Natural killer cell (primary cell): ENCODE measurements at places on chromosomes 4 and X.

DNA sequence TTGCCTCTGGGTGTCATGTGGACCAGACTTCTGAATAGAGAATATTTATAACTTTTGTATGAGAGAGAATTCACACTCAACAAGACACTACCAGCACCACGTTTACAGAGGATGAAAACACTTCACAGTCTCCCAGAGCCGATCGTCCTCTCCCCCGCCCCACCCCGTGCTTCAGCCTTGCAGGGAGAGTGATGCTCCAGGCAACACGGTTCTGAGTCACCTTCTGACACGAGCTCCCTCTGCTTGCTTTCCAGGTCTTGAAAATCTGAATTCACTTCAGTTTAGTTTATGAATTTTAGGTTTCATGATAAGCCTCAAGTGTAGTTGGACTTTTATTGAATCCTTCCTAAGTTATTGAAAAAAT is 59.8 kb downstream of the CPLX1 start:
- no peak for DNase-seq

GRCh38 chr4:5804656-5805055 is 88.2 kb downstream of the CRMP1 start:
- no peak for DNase-seq

DNA sequence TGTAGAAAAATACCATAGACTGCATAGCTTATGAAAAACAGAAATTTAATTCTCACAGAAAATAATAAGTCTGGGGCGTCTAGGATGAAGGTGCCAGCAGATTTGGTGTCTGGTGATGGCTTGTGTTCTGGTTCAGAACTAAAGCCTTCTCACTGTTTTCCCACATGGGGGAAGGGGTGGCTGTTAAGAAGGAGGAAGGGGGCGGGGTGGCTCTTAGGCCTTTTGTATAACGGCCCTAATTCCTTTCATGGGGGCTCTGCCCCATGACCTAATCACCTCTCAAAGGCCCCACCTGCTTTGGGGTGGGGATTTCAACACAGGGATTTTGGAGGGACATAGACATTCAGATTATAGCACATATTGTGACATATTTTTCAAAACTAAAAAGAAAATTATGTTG is 173.2 kb upstream of the TECRL start:
- DNase-seq, result no peak

GRCh38 chrX:45172890-45173289 is 27.8 kb downstream of the DIPK2B start:
- DNase-seq, result no peak

GRCh38 chr4:99665983-99666382 is 8.4 kb upstream of the C4orf54 start:
- no peak for DNase-seq

- no peak for DNase-seq
Measured at GRCh38 chr4:130485371-130485770, 1389.4 kb downstream of the C4orf33 start.

GRCh38 chr4:2537011-2537830 is 774 bp downstream of the FAM193A start:
- DNase-seq, result peak; percentile 73

GRCh38 chrX:130082244-130083106 is 27.8 kb downstream of the ELF4 start:
- DNase-seq, result peak; percentile 85

DNA sequence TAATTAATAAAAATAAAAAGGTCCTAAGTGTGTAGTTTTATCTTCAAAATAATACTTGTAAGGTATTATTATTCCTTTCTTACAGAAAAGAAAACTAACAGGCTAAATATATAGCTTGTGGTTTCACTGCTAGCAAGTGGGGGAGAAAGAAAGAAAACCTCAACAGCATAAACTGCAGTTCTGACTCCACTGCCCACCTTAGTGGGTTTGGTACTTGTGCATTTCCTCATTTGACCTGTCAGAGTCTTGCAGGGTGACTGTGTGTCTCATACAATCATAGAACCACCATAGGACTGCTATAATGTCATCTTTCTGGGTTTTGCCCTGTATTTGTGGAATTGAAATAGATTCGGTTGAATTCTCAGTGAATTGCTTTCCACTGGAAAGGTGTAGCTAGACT is 94.7 kb upstream of the PUDP start:
- DNase-seq, result no peak

DNA sequence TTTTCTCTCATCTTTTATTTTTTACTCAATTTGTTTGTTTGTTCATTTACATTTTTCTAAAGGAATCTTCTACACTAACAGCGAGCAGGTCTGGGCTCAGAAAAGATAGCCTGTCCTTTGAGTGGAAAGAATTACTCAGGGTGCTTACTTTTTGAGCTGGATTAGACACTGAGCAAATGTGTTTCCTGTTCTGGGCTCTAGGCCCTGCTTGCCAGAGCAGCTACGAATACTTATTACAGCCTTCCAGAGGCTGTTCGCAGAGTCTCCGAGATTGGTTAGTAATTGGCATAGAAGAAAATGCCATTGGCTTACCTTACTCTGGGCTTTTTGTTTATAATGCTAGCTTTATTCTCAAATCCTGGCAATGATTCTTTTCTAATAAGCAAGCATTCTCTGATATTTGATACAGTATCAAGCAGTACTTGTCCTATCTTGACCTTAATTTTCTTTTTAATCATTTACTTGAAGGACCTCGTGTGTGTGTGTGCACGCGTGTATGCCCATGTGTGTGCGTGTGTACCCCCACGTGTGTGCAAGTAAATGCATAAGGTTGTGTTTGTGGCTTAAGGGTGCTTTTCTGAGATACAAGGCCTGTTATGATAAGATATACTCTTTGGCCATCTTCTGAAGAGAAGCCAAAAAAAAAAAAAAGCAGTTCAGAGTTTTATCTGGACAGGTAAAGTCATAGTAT is 76.2 kb upstream of the GRXCR1 start:
- no peak for DNase-seq

DNA sequence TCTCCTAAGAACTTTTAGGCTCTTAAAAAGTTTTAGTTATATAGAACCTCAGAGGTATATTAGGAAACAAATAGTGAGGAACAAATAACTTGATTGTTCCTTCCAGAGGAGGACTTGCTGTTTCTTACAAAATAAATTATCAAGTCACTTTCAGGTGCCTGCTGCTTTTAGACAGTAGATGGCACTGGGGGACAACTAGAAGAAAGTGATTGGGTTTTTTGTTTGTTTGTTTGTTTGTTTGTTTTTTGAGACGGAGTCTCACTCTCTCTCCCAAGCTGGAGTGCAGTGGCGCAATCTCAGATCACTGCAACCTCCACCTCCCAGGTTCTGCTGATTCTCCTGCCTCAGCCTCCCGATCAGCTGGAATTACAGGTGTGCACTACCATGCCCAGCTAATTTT is 35.4 kb upstream of the CDKL5 start:
- no peak for DNase-seq

GRCh38 chr4:6415031-6415705 is 57.2 kb downstream of the PPP2R2C start:
- no peak for DNase-seq

DNA sequence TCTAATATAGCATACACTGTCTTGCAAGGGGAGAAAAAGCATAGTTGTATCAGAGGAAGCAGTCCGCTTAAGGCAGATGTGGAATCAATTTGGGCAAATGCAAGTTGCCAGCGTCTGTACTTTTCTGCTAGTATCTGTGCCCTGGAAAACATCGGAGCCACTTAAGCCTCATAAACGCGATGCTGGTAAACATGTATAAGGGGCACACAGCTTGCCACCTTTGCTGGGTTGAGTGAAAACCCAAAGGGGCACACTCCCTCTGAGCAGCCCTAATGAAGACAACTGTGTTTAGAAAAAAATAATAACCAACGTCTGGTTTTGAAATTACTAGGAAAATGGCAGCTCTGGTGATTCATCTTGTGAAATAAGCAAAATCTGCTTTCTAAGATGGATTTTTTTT is 24.3 kb downstream of the SMIM20 start:
- no peak for DNase-seq

DNA sequence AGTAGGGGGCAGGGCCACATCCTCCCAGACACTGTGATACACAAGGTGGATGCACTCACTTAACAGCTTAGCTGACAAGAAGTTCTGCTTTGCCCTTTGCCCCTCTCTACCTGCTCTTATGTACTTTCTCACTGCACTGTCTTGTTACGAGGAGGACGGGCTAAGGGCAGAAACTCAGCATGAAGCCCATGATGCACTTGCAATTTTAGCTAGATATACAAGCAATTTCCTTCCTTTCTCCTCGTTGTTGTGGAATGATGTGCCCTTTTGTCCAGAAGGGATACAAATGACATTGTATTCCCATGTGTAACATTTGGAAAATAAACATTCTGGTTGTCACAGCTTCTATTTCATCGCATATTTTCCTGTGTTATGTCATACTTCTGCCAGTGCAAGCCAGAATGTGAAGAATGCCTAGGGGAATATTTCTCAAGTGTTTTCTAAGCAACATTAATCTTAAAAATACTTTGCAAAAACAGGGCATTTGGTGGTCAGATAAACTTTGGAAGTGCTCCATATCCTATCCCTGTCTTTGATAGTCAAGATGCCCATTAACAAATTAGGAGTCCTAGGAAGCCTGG is 47.2 kb downstream of the MAOA start:
- no peak for DNase-seq

GRCh38 chrX:19760345-19760744 is 127.1 kb downstream of the SH3KBP1 start:
- no peak for DNase-seq
